ENCODE measurements at places on chromosomes 2 and 18.

GRCh38 chr2:171307560-171307959, 126.2 kb downstream of the METTL8 start:
- no peak for DNase-seq

DNA sequence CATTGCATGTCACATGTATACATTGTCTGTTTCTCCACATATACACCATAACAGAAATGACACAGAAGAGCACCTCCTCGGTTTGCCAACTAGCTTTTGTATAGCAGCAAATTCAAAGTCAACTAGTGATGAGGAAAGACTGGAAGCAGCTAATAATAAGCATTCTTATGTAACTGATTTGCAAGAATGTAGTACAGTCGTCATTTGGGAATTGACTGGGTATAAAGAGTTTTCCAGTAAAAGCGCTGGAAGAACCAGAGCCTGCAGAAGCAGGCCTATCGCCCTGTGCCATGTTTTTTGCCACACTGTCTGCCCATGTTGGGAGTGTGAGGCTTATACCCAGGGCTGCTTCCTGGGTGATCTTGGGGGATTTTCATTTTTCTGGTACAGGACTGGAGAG, 310.6 kb downstream of the GBX2 start:
- DNase-seq, result no peak

DNA sequence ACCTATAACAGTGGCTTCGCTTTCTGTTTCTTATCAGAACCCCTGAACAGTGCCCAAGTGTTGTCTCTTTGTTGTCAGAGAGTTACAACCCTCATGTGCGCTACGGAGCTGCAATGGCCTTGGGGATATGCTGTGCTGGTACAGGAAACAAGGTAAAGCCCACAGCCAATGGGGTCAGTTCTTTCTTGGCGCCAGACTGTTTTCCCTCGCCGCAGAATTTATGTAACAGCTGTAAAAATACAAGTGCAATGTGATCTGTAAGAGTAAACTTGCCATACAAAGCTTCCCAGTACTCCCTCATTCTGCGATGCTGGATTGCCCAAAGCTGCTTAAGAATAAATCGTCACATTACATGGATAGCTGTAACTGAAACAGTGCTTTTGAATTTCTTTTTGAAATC, 13.9 kb upstream of the HTR2B start:
- no peak for DNase-seq

- no peak for DNase-seq
These were observed 172.3 kb downstream of the ALK start for GRCh38 chr2:29749041-29749440.

DNA sequence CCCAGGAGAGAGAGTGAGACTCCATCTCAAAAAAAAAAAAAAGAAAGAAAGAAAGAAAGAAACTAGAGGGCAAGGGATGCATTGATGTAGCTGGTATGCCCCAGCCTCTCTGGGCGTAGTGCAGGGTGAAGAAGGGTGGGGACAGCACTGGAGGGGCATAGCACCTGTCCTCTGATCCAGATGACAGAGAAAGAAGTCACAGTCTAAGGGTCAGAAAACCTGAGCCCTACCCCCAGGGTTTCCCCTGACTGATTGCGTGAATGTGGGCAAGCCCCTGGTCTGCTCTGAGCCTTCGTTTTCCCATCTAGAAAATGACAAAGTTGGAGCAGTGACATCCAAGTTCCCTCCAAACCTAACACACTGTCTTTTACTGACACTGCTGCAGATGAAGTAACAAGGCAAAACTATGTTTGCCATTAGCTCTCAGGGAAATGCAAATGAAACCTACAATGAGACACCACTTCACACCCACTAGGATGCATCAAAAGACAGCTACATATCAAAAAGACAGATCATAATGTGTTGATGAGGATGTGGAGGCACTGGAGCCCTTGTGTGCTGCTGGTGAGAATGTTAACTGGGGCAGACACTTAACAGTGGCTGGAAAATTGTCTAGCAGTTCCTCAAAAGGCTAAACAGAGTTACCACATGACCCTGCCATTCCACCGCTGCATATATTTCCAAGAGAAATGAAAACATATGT, 19.5 kb upstream of the YWHAQ start:
- no peak for DNase-seq

GRCh38 chr2:99420751-99421299, 69.0 kb downstream of the REV1 start:
- DNase-seq, result no peak

DNA sequence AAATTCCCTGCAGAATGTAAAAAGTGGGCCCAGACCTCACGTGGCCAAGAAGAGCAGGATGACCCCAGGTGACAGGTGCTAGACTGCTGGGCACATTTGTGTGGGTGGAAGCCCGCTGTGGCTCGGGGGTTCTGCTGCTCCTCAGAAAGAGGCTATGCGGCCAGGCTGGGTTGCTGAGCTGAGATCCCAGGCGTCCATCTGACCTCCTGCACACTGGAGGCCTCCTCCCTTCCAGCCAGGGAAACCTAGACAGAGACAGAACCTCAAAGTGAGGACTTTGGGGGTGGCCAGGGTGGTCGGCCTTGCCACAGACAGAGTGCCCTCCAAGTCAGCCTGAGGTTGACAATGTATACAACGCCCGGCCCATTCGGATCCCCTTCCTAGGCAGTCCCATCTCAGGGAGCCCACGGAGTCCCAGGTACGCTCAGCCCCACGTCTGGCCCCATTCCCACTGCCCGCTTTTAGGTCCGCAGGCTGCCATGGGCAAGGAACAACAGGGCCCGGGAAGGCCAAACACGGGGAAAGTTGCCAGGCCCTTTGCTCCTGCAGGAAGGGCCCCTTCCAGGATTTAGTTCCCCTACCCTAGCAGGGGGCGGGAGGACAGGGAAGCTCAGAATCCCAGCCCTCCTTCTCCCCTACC, 75.6 kb downstream of the KIAA2012 start:
- DNase-seq, result no peak

- no peak for DNase-seq
These were observed 68.2 kb downstream of the HPCAL1 start for GRCh38 chr2:10370895-10371294.

DNA sequence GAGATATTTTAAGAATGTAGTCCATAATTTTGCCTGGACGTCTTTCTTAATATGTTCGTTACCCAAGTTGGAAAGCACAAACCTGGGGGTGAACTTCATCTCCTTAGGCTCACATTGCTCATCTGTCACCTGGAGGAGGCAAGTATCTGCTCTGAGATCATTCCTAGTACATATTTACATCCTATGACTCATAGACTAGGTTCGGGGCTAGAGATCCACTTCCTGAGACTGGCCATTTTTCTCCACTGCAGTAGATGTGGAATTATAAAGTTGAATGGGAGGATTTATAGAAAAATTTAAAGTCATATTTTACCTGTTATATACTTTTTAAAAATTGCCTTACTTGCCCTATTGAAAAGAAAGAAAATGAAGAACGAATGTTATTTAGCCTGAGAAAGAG, 77.5 kb upstream of the PROKR1 start:
- DNase-seq, result no peak

- no peak for DNase-seq
These were observed 77.7 kb downstream of the TGOLN2 start for GRCh38 chr2:85250045-85250444.

DNA sequence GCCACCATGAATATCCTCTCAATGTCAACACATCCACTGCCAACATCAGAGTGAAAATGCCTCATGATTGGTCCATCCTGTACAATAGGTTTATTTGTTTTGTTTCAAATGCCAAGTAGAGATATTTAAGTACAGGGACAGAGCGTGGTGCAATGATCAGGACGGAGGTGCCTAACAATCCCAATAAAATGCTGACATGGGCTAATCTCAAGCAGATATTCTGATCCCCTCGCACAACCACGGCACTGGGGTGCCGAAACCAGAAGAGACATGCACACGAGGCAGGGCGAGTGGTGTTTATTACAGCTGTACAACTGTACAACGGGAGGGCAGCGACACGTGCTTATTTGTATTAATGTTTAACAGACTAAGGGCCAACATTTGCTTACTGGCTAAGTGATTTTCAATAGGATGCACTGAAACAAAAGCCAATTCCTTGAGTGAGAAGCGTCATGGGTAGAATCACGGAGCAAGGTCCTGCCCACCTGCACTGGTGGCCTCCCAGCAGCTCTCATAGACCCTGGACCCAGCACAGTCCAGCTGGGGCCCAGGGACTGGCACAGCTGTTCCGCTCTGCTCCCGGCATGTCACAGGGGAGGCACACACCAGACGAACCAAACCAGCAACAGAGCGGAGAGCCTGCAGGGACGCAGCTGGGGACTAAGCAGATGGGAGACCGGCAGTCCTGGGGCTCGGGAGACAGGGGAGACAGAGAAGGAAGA, 101.4 kb downstream of the HDAC4 start:
- no peak for DNase-seq

GRCh38 chr2:191935247-191935646, 88.4 kb upstream of the CAVIN2 start:
- no peak for DNase-seq

GRCh38 chr2:67524213-67524612, 127.1 kb downstream of the ETAA1 start:
- no peak for DNase-seq

GRCh38 chr2:12232876-12233275, 483.9 kb upstream of the TRIB2 start:
- DNase-seq, result no peak

GRCh38 chr2:31729442-31730092, 148.8 kb upstream of the SRD5A2 start:
- no peak for DNase-seq

DNA sequence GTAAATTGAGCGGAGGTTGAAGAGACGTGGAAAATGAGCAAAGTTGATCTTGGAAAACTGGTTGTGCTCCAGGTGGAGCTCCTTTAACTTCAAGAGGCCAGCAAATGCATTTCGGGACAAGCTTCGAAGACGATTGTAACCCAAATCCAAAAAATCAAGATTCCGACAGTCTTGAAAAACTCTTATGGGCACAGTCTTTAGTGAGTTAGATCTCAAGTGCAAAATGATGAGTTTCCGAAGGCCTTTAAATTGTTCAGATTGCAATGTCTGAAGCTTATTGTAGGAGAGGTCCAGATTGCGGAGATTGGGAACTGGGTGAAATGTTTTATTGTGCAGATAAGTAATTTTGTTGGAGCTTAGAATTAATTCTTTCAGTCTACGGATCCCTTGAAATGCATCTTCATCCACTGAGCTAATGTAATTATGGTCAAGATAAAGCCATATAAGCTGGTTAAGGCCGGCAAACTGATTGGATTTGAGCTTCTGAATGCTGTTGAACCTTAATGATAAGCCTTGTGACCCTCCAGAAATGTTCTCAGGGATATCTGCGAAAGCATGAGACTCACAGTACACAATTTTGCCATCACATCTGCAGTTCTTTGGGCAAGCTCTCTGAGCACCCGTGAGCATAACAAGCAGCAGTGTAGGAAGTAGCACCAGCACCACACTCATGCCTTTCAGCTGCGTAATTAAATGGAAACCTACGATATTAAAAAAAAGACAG, 2.9 kb downstream of the LRRTM4 start:
- no peak for DNase-seq

GRCh38 chr2:221572821-221573429, 821 bp upstream of the EPHA4 start:
- DNase-seq, result no peak

- no peak for DNase-seq
These were observed 22.8 kb upstream of the ROCK2 start for GRCh38 chr2:11367170-11367730.

GRCh38 chr2:18548621-18549020, 11.8 kb downstream of the RDH14 start:
- DNase-seq, result no peak

DNA sequence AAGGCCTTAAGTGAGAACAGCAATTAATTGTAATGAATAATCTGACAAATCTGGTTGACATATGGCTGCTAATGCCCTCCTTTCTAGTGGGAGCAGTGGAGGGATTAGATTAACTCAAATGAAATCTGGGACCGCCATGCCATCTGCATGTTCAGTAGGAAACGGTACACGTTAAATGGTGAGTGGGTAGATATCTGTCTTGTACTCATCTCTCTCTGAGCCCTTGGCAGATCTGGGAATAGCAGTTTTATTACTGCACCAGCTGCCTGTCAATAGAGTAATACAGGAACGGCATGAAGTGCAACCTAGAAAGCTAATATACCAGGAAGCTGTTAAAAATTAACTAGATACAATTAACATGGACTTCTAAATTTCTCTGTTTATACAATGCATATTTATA, 258.8 kb downstream of the GPD2 start:
- DNase-seq, result no peak

- DNase-seq, result no peak
These were observed 246.6 kb upstream of the CDH20 start for GRCh38 chr18:61086657-61087056.

DNA sequence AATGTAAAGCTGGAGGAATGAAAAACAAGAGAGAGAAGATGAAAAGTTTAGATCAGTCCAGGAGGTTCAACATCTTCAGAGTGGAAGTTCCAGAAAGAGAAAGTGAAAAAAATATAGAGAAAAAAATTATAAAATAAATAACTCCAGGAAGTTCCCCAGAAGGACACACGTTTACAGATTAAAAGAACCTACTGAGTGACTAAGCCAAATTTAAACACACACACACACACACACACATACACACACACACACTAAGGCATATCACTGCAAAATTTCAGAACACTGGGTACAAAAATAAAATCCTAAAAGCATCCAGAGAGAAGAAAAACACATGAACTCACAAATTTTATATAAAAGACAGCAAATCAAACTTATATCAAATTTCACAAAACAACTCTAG, 85.9 kb upstream of the PMAIP1 start:
- no peak for DNase-seq

GRCh38 chr2:196959734-196960338, 33.3 kb upstream of the PGAP1 start:
- DNase-seq, result no peak

- DNase-seq, result peak; percentile 74
These were observed 18.5 kb upstream of the NTSR2 start for GRCh38 chr2:11688222-11689069.

DNA sequence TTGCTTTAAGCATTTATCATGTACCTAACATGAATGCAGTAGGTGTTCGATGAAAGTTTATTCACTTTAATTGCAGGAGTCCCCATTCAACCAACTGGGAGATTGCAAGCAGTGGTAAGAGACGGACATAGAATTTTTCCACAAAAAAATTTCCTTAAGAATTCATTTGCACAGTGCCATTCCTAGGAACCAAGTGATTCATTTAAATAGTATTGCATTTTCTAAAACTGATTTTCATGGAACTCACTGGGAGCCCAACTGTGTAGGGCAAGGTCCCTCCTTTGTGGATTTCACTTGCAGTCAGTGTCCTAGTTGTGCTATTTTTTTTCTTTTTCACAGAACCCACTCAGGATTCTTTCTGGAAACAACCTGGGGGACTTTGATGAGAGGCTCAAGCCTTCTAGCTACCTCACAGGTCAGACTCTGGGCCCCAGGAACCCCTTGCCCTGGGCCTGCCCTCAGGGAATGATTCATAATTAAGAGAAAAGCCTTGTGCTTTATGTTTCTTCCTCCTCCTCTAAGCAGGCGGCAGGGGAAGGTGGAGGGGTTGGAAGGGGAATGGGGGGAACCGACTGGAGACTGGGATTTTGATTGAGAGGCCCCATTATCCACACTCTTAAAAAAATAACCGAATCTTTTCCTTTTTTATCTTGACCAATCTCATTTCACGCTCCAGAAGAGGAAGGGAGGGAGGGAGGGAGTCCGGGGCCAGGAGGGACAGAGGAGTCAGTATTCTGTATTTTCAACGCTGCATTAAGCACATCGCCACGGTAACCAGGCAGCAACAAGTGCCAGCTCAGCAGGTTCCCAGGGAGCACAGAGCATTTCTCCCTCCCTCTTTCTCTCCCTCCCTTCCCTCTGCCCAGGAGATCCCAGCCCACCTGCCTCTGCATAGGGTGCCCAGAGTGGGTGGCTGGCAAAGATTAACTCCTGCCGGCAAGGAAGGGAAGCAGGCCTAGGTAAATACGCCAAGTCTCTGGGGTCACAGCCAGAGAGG, 51.8 kb downstream of the PSD4 start:
- no peak for DNase-seq
